ENCODE measurements at places on chromosomes 4 and X.

GRCh38 chr4:154589296-154590197 lies 995 bp downstream of the FGA start:
- no peak for DNase-seq

DNA sequence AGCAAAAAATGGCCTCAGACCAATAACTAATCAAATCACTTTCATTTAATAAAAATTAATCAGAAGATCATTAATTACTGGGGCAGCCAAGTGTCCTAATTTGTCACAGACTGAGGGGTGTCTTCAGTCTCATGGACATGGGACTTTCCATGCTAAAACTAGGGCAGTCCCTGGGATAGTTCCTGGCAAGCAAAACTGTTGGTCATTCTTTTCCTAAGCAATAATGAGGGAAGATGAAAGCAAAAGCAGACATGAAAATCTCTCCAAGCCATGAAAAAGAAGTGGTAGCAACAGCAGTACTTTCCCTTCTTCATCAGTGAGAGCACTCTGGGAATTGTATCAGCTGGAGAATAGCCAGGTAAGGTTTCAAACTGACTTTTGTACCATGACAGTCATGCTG lies 3.7 kb upstream of the ANTXR2 start:
- no peak for DNase-seq

GRCh38 chr4:48636911-48637310 lies 143.2 kb downstream of the FRYL start:
- no peak for DNase-seq

DNA sequence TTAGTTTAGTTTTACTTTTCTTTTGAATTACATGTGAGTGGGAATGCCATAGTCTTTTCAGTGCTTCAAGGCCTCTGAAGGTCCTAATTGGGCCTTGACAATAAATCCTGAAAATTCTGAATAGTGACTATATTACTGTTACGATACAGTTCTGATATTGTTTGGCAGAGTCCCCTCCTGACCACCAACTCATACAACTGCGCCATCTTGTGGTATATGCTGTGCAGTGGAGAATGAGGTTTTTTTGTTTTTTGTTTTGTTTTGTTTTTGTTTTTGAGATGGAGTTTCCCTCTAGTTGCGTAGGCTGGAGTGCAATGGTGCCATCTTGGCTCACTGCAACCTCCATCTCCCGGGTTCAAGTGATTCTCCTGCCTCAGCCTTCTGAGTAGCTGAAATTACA lies 56.6 kb upstream of the CHRDL1 start:
- no peak for DNase-seq

- DNase-seq: no peak
Observed at GRCh38 chrX:18917831-18918230, 66.1 kb downstream of the PHKA2 start.

- no peak for DNase-seq
Observed at GRCh38 chrX:118108304-118108703, 8.3 kb downstream of the KLHL13 start.

DNA sequence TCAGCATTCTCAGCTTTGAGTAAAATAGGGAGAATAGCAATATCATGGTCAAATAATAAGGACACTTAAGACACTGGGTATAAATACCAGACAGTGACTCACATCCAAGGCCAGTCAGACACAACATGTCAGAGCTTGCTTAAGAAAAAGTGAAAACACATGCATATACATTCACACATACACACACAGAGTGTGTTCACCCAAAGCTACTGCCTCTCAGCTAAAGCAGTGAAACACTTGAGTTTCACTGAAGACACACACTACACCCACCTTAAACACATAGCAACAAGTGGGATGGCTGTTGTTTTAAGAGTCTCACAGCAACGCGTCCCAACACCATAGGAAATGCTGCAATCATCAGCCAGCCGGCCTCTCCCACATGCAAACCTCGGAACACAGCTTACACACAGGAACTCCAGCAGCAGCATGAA lies 14.4 kb downstream of the SHROOM4 start:
- DNase-seq: no peak

DNA sequence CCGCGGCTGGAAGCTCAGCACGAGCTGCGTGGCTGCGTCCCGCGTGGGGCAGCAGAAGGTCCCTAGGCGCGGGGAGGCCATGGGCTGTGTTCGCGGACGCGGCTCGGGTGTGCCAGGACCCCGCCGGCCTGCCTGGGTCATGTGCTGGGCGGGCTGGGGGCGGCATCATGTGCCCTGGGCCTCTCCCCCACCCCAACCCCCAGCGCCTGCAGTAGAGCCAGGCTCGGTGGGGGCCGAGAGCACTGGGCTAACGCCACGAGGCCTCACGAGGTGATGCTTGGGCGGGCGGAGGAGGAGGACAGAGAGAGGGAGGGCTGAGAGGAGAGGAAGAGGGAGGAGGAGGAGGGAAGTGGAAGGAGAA lies at the start of gene GPR143:
TSS of gene GPR143 (minus strand) at position 111 of the 361 bp plus-strand sequence. CDS start at position 81, 30 bp downstream.
- DNase-seq: no peak

DNA sequence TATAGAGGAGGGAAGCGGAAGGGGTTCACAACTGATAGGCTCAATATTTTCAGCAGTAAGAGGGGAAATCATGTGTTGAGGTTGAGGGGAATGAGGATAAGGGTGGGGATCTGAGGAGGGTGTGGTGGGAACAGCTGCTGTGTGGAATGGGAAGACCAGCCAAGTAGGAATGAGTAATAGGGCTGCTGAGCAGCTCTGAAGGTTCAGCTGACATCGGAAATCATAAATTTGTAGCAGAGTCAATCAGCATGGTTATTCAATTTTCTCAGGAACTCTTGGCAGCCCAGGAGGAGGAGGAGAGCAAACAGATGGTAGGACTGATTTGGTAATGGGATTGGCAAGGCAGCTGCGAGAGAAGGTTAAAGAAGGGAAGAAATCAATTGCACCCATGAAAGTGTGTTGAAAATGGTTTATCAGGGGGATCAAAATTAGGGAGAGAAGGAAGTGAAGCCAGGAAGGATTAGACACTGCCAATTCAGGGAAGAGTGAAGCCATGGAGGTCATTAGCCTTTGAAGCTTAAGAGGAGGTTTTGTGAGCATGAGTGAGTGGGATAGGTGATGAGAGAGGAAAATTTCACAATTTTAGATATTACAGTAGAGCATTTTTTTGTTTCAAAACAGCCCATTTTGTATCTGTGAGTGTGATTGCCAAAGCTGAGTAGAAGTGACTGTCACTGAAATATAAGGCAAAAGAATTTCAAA lies 82.6 kb downstream of the PCDH7 start:
- DNase-seq: no peak

GRCh38 chrX:14064626-14065432 lies 35.1 kb upstream of the GEMIN8 start:
- DNase-seq: no peak

GRCh38 chr4:138835832-138836533 lies 179.6 kb upstream of the NOCT start:
- DNase-seq: no peak

GRCh38 chr4:43244688-43245382 lies 352.3 kb downstream of the GRXCR1 start:
- DNase-seq: no peak

GRCh38 chrX:51824061-51824460 lies 69.4 kb upstream of the MAGED1 start:
- DNase-seq: no peak

DNA sequence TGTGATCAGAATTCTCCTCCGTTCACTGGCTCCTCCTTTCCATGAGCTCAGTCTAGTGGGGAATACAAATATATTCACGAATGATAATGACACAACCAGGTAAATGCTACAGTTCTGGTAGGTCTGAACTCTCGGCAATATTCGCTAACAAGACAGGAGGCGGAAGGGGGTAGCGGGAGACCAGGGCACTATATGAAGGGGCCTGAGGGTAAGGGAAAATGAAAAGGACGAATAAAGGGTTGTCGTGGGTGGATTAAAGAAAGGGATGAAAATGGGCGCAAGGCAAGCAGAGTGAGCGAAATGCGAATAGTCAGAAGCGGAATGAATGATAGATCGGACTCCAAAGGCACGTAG lies 743 bp downstream of the NKAP start:
- DNase-seq: no peak

DNA sequence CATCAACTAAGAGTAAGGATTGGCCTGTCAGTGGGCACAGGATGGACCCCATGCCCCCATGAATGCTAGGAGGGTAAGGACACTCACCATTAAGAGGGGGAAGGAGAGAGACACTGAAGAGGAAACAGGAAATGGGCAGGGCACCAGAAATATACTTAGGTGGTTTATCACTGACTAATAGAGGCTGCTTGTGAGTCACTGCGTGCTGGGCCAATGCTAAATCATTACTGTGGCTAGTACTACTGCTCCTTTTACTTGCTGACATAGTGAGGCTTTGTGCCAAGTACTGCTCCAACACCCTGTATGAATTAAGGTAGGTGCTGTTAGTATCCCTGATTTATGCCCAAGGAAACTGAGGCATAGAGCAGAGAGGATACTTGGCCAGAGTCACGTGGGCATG lies 130.4 kb upstream of the FRMPD4 start:
- no peak for DNase-seq

- DNase-seq: no peak
Observed at GRCh38 chr4:38145033-38145678, 185.0 kb downstream of the PTTG2 start.

- DNase-seq: no peak
Observed at GRCh38 chr4:54547299-54548097, 110.3 kb upstream of the KIT start.

DNA sequence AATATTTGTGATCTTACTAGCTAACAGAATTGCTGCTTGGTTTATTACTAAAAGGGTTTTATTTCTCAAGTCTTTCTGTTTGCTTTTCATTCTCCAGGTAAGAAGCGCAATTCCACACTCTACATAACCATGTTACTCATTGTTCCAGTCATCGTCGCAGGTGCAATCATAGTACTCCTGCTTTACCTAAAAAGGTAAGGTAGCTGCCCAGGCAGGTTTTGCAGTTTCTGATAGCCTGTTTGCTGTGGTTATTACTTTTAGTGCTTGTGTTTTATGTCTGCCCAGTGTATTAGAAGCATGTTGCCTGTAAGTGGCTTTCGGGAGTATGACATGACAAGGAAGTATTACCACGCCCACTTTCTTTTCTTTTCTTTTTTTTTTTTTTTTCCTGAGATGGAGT lies 46.4 kb downstream of the IL13RA1 start:
- no peak for DNase-seq

- DNase-seq: no peak
Observed at GRCh38 chr4:42464550-42465094, 67.3 kb downstream of the SHISA3 start.

DNA sequence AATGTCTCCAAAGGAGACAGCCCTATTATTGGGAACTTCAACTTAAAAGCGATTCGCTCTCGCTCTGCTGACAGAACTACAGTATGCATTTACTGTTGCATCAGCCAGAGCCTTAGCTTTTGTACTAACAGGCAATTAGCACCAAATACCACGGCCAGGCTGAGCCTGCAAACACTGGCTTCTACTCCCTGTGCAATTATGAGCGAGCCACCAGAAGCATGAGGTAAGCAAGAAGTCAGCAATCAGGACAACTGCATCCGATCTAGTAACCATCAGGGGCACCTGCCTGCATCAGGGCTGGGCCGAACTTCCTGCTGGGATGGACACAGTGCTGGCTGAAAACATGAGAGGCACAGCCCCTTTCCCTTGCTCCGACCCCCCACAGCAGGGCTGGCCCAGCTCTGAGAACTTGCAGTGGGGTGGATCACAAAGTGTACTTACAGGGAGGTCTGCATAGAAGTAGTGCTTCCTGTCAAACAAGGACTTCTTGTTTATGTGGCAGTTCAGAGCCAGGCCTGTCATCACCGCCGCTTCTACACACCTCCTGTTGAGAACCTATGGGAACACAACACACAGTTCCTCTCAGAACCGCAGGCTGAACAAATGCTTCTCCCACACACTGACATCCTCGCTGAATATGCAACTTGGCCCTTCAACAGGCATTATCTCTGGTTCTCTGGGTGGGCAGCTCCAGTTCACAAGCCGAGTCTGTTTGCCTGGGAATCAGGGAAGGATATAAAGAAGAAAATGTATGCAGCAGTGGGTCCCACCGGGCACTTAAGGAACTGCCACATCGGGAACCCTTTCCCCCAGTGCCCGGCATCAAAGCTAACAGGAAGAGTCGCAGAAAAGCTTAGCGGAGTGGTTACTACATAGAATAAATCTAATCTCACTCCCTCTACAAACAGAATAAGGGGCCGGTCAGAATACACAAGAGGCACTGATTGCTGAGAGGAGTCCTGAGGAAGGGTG lies 41.5 kb downstream of the GATB start:
- DNase-seq: no peak

- DNase-seq: no peak
Observed at GRCh38 chr4:159219862-159220261, 117.0 kb downstream of the RAPGEF2 start.

DNA sequence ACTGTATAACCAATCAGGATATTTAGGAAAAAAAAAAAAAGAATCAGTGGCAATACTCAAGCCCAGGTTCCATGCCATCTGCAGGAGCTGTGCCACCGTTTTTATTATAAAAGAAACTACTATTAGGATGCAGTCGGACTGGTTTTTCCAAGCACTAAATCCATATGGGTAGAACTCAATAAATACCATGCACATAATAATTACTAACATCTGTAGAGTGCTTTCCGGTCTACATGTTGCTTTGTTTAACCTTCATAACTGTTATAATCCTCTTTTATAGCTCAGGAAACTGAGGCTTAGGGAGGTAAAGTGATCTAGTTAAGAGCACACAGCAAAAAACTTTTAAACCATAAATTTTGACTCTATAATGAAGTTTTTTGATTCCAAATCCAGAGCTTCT lies 24.0 kb downstream of the ARSJ start:
- no peak for DNase-seq

DNA sequence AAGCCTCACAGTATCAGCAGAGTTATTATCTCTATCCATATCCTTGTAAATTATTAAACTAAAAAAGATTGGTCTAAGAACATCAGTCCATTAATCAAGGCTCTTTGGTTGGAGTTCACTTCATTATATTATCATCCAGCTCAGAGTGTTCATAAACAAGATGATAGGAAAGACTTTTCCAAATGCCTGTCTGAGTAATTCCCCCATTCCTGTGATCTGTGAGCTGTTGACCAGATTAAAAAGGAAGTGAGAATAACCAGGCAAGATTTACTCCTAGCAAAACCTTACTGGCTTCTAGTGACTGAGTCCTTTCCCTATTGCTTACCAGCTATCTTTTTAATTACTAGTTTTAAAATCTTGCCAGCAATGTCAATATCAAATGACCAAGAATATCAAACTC lies 14.9 kb downstream of the PKD2 start:
- DNase-seq: no peak

DNA sequence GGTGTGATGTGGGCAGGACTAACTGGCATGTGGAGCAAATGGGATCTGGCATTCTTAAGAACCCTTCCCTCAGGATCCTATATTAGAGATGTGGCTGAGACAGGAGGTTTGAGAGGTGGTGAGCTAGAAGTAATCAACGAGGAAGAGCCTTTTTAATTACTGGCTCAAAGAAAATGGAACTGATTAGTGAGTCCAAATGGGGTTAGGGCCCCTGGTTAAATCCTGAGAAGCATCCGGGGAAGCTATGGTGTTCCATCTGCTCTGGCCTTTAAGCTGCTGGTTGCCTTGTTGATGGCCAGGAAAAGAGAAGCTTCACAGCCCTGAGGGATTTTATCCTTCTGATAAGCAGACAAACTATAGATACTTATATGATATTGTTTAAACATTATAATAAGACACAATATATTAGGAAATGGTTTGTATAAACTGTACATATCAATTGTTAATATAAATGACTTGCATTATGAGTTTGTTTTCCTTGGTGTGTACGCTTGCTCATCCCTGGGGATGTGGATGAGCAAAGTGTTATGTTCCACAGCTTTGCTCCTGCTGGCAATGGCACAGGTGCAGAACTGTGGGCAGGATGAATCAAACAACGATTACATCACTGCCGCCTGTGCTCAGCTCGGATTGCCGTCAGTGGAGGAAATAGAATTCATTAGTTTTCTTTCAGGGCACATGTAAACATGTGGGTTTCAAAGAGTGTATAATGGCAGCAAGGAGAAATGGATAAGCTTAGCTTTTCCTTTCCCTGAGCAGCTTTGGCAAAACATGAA lies 328.6 kb upstream of the ARX start:
- no peak for DNase-seq

All from activated effector memory CD4-positive, alpha-beta T cell treated with Interleukin-2 at 50 U/mL for 16 hours (primary cell).